ENCODE measurements at places on chromosomes 4 and X.
A peak's percentile ranks its signal among the peaks of the same experiment; 100 is the strongest.

GRCh38 chr4:39658756-39659155 lies 20.1 kb upstream of the SMIM14 start:
- no peak for DNase-seq

- DNase-seq: no peak
Observed at GRCh38 chr4:7263166-7263565, 70.8 kb downstream of the SORCS2 start.

- no peak for DNase-seq
Observed at GRCh38 chr4:100177126-100177525, 13.1 kb downstream of the DDIT4L start.

GRCh38 chr4:165294907-165295306 lies 32.6 kb upstream of the MSMO1 start:
- no peak for DNase-seq

DNA sequence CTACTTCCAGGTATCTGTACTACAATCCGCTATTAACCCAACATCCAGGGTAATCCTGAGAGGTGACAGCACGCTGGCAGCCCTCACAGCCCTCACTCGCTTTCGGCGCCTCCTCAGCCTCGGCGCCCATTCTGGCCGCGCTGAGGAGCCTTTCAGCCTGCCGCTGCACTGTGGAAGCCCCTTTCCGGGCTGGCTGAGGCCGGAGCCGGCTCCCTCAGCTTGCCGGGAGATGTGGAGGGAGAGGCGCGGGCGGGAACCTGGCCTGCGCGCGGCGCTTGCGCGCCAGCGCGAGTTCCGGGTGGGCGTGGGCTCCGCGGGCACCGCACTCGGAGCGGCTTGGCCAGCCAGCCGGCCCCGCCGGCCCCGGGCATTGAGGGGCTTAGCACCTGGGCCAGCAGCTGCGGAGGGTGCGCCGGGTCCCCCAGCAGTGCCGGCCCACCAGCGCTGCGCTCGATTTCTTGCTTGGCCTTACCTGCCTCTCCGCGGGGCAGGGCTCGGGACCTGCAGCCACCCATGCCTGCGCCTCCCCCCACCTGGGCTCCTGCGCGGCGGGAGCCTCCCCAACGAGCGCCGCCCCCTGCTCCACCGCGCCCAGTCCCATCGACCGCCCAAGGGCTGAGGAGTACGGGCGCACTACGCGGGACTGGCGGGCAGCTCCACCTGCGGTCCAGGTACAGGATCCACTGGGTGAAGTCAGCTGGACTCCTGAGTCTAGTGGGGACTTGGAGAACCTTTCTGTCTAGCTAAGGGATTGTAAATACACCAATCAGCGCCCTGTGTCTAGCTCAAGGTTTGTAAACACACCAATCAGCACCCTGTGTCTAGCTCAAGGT lies 87.3 kb downstream of the PRSS12 start:
- peak; percentile 77 for DNase-seq

- DNase-seq: peak; percentile 66
Observed at GRCh38 chr4:54230484-54231418, 1.7 kb downstream of the PDGFRA start.

DNA sequence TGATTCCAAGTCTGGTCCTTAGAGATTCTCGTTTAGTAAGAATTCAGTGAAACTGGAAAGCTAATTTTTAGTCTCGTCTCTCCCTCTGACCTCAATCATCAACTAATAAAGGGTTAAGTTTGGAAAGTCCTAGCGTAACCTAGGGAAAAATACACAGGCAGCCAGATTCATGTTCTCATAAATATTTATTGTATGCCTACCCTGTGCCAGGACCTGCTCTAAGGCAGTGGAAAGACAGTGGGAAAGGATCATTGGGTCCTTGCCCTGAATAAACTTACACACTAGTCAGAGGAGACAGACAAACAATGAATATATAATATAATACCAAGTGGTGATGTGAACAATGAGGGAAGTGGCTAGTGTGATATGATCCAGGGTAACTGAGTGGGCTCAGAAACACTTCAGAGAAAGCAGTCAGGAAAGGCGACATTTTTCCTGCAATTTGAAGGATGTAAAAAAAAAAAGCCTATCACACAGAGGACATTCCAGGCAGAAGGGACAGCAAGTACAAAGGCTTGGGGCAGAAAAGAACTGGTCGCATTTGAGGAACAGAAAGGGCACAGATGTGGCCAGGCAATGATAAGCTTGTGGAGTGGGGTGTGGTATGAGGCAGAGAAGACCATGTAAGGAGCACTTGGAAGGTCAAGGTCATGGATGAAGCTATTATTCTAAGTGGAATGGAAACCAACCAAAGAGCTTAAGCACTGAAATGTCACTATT lies 128.8 kb downstream of the AMELX start:
- DNase-seq: no peak

DNA sequence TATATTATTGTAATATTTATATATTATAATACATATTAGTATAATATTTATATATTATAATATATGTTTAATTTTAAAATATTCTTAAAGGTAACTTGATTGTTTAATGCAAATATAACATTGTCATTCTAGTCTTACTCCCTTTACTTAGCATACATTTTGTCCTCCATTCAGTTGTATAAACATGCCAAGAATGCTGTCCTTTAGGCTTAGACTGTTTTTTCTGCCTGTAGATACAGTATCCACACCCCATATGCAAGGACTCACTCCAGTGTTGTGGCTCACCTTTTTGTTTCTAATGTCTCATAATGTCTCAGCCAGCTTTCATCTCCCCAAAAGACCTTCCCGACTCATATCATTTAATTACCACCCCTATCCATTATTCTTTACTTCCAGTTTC lies 2110.0 kb downstream of the PCDH7 start:
- no peak for DNase-seq

DNA sequence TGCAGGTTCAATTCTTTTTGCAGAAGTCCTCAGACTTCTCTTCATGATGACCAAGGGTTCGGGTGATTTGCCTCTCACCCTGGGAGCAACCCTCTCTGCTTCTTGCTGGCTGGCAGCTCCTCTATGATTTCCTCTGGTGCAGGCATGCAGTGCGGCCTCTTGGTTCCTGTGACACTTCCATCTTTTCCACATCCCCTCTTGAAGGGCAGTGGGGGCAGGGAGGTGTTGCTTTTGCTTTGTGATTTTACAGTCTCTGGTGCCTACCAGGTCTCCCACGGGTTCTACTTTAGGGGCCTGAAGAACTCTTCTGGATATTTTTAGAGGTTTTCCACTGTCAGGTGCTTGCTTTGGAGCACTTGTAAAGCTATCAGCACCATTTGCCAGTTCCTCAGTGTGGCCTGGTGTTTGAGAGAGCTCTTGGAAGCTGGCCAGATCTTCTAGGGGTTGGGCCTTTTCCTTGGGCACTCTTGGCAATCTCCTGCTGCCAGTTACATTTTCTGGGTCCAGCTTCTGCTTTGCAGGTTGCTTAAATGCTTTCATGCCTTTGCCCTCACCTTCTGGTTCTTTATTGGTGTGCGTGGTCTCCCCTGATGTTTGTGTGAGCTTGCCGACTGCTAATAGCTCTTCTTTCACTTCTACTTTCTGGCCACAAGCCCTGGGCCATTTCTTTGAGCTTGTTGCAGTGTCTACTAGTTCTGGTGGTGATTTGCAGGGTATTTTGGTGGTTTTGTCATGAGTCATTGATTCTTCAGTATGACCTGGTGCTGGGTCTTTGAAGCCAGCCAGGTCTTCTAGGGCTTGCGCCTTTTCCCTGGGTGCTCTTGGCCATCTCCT lies 11.5 kb upstream of the CHST7 start:
- no peak for DNase-seq

- DNase-seq: no peak
Observed at GRCh38 chrX:102624105-102624504, 24.8 kb downstream of the ARMCX5 start.

- no peak for DNase-seq
Observed at GRCh38 chr4:82524570-82525152, 37.1 kb downstream of the TMEM150C start.

DNA sequence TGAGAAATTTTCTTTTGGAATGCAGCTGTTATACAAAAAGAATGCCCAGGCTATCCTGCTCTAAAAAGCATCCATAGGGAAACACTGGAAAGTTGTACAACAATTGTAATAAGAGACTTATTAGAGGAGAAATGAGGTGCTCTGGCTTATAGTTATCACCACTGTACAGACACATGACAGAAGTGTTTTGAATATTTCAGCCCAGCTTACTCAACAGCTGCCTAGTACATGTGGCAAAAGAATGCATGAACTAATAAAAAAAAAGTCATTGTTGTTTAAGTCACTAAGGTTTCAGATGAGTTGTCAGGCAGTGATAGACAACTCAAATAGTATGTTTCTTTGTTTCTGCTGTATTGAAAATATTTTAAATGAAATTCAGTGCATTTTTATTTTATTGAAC lies 307.7 kb downstream of the GPM6A start:
- no peak for DNase-seq

- no peak for DNase-seq
Observed at GRCh38 chrX:149497626-149498025, 7.5 kb downstream of the IDS start.

- DNase-seq: no peak
Observed at GRCh38 chr4:154029171-154029570, 240.3 kb upstream of the SFRP2 start.

DNA sequence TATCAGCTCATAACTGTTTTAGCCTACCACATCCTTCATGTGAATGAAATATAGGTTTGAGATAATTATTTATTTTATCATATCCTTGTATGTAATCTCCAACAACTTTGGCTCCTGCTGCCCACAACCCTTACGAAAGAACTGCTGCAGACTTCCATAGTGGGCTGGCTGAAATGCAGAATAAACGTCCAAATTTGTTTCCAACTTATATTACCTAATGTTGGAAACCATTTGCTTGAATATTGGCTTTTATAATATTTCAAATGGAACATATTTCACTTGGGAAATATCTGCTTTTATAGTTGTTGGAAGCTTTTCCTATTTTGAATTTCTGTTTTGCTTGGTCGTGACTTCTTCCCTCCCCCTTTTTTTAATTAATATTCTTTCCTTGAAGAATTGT lies 45.0 kb upstream of the ITM2A start:
- DNase-seq: no peak

GRCh38 chrX:110541266-110541665 lies 182.6 kb downstream of the RTL9 start:
- no peak for DNase-seq

- no peak for DNase-seq
Observed at GRCh38 chr4:166045457-166045856, 172.4 kb downstream of the TLL1 start.

GRCh38 chr4:181261279-181261678 lies 981.9 kb upstream of the TENM3 start:
- peak; percentile 79 for DNase-seq

DNA sequence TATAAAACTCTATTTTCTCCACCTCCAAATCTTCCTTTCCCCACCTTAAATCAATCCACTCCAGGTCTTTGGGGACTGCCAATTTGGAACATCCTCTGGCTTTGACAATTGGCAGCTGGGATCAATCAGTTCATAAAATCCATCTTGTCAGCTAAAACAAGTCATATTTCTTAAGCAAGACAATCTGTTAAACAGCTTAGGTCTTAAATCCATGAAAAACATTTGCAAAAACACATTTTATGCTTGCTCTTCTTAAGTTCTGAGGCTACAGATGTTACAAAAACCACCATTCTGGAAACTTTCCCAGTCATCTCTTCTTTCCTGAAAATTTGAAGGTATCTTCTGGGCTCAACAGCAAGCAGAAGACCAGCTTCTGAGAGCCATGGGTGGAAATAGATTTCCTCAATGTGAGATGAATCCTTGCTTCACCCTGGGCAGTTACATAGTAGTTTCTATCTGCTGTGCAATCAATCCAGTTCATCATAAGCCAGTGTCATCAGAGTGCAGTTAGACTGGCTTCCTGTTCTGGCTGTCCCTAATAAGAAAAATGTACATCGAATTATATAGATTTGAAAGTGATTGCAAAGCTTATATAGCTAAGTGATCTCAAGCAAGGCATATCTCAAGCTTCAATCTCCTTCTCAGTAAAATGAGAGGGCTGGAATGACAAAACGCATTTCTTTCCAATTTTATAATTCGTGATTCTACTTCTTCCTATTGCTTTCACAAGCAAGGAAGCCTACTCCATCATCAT lies 402.7 kb upstream of the INTU start:
- DNase-seq: peak; percentile 48

DNA sequence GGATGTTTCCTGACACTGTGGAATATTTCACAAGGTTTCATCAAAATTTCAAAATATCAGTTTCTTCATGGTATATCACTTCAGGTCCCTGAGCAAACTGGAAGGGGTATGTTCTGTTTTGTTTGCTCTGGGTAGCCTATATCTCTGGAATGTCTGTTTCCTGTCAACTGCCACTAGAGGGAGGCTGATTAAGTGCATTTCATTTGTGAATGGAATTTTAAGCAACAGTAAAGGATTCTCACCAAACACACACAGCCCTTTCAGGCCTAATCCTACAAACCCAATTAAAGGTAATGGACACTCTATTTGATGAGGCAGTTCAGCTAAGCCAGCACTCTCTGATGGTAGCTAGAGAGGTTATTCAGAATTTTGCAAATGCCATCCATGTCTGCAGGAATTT lies 307.1 kb downstream of the TEX13A start:
- DNase-seq: peak; percentile 25

DNA sequence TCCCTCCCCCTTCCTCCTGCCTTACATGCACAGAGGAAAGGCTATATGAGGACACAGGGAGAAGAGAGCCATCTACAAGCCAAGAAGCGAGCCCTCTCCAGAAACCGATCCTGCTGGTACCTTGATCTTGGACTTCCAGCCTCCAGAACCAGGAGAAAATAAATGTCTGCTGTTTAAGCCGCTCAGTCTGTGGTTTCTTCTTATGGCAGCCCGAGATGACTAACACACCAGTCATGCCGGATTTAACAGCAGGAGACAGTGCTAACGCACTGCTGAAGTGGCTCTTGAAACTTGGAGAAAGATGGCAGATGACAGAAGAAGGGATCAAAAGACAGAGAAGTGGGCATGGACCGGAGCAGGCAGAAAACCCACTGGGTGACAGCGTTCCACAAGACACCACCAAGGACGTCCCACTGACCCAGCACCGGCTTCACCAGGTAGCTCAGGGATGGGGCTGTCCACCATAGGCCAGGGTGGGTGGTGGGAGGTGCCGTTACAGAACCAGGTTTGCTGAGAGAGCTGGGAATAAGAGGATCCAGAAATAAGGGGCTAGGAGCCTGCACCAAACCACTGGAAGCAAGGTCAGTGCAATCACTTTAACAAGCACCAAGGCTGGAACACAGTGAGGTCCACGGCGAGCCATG lies 6.2 kb upstream of the MAN2B2 start:
- DNase-seq: no peak

GRCh38 chrX:23764188-23764984 lies 18.6 kb upstream of the SAT1 start:
- no peak for DNase-seq

DNA sequence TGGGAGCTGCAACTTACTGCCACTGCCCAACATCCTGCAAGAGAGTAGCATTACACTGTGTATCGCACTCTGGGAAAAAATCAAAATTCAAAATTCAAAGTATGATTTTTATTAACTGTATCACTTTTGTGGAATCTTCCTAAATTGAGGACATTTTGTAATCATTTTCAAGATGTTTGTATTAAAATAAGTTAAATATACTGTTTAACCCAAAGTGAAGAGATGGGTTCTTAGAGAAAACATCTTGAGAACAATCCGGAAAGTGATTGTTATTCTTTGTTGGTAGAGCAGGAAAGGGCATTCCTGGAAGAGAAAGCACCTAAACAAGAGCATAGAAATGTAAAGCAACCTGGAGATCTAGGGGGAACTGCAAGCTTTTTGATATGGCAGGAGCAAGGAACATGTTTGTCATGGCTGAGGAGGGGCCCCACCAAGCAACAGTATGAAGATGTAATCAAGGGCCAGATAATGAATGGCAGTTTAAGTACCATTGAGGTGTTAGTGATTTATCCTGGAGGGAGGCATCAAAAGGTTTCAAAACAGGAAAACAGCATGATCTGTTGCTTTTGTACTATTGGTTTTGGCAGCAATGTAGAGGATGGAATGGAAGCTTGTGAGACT lies 14.1 kb upstream of the SEC24D start:
- DNase-seq: no peak

Data from eye (tissue), 1 donor.